ENCODE measurements at places on chromosomes 7 and 10.

DNA sequence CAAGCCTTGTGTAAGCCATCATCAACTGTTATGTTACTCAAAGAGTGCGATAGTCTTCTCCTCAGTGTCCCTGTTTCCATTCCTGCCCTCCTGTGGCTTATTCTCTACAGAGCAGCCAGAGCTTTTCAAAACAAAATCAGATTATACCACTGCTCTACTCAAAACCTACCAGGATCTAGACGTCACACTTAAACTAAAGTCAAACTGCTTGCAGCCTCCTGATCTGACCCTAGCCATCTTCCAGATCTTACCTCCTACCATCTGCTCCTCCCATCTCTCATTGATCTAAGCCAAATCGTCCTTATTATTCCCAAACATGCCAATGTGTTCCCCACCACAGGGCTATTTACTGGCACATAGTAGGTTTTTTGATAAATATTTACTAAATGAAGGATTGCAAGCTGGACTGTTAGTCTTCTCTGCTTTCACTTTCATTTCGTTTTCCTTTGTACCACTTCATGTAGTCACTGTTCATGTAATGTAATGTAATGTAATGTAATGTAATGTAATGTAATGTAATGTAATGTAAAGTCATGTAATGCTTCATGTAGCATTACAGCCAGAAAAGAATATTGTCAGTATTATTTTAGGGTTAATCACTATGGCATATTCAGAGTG lies 116.1 kb downstream of the GPR37 start:
- DNase-seq, result peak; percentile 75

DNA sequence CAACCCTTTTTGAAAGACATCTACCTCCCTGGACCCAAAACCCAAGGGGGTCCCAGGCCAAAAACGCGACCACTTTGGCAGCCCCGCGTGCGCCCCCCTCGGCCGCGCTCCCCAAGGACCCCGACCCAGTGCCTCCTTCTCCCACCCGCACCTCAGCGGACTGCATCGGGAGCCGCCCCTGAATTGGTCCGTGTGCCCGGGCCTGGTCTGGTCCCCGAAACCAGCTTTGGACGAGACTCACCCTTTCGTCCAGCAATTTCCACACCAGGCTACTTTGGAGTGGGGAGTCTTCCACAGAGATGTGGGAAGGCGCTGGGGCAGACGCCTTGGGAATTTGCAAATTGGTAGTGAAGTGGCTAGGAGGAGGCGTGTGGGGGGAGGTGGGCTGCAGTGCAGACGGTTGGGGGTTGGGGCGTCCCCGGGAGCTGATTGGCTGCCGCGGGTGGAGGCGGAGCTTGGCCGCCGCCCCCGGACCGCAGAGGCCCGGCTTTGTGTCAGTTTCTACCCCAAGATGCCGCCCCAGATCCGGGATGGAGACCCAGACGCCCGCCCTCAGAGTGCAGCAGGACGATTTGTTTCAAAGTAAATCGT lies 16.9 kb downstream of the TCAF1 start:
- peak; percentile 76 for DNase-seq

GRCh38 chr10:48523820-48524758 lies 80.8 kb downstream of the ARHGAP22 start:
- DNase-seq, result peak; percentile 83

- DNase-seq, result no peak
Measured at GRCh38 chr10:20257422-20257821, 441.2 kb downstream of the PLXDC2 start.

- peak; percentile 29 for DNase-seq
Measured at GRCh38 chr7:105399043-105399725, 10.5 kb upstream of the SRPK2 start.

GRCh38 chr10:112539340-112539739 lies 92.3 kb downstream of the VTI1A start:
- DNase-seq, result no peak

DNA sequence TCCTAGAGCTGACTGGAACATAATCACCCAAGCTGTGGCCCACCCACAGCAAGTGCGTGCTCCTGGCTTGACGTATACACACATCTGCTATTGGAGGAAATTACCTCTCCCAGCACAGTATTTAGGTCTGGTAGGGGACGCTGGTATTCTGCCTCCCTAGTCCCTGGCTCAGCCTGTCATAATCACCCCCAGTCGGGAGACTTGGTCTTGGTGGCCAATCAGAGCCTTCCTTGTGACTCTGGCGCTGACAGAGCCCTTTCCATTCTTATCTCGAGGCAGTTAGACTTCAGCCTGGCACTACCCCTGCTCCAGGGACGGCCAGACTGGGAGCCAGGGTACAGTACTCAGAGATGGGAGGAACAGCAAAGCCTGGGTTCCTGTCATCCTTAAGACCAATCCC lies 14.3 kb upstream of the PRKAG2 start:
- no peak for DNase-seq

- no peak for DNase-seq
Measured at GRCh38 chr10:132609211-132609610, 71.6 kb downstream of the INPP5A start.

- DNase-seq, result no peak
Measured at GRCh38 chr10:54797636-54798321, 3.3 kb downstream of the PCDH15 start.
